Stimulated activated CD4-positive, alpha-beta T cell treated with anti-CD3 and anti-CD28 coated beads, Interleukin-15, amount 100 ng/mL, for 24 hours (primary cell): ENCODE measurements at places on chromosomes 7 and 10.

- DNase-seq: peak; percentile 49
Measured at GRCh38 chr10:27745732-27746396, at the start of gene MKX. Gene MKX, minus strand, starts transcription at chr10:27745819. Its CDS starts 2,404 bp downstream, at chr10:27743415.

GRCh38 chr7:103919272-103919868, 70.1 kb downstream of the RELN start:
- no peak for DNase-seq

GRCh38 chr7:70098905-70099672, 500.8 kb downstream of the AUTS2 start:
- DNase-seq: no peak

- no peak for DNase-seq
Measured at GRCh38 chr10:99630433-99630832, 10.2 kb upstream of the SLC25A28 start.

- no peak for DNase-seq
Measured at GRCh38 chr7:27116962-27117886, 13.3 kb downstream of the HOXA4 start.
